ENCODE measurements at places on chromosomes 4 and X.

DNA sequence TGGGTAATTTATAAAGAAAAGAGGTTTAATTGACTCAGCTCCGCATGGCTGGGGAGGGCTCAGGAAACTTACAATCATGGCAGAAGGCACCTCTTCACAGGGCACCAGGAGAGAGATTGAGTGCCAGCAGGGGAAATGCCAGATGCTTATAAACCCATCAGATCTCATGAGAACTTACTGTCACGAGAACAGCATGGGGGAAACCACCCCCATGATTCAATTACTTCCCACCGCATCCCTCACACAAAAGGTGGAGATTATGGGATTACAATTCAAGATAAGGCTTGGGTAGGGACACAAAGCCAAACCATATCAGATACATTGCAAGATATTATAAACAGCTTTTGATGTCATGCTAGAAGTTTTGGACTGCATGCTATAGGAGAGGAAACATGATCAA lies 204.3 kb downstream of the VEGFC start:
- no peak for DNase-seq

GRCh38 chr4:10639100-10639499 lies 45.5 kb downstream of the CLNK start:
- no peak for DNase-seq

- no peak for DNase-seq
Measured at GRCh38 chr4:89303814-89304388, 3.7 kb downstream of the GPRIN3 start.

GRCh38 chr4:23237771-23238170 lies 545.0 kb downstream of the GBA3 start:
- no peak for DNase-seq

DNA sequence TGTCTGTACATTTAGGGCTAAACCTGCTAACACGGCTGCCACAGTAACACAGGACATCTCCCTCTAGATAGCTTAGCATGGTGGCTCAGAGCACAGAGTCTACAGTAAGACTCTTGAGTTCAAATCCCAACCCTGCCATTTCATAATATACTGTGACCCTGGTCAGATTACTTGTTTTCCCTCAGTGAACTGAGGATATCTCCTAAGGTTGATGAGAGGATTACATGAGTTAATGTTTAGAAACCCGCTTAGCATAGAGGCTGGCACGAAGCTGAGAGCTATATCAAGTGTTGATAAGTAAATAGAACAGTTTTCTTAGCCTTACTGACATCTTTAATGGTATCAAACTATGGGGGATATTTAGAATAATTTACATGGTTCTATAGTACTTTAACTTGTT lies 37.2 kb downstream of the CASP3 start:
- no peak for DNase-seq

- no peak for DNase-seq
Measured at GRCh38 chr4:132530861-132531260, 618.2 kb upstream of the PCDH10 start.

- no peak for DNase-seq
Measured at GRCh38 chr4:123659730-123660129, 263.1 kb downstream of the SPRY1 start.

- no peak for DNase-seq
Measured at GRCh38 chr4:21827575-21827974, 121.0 kb downstream of the KCNIP4 start.

GRCh38 chr4:126136922-126137781 lies 822.4 kb downstream of the FAT4 start:
- no peak for DNase-seq

DNA sequence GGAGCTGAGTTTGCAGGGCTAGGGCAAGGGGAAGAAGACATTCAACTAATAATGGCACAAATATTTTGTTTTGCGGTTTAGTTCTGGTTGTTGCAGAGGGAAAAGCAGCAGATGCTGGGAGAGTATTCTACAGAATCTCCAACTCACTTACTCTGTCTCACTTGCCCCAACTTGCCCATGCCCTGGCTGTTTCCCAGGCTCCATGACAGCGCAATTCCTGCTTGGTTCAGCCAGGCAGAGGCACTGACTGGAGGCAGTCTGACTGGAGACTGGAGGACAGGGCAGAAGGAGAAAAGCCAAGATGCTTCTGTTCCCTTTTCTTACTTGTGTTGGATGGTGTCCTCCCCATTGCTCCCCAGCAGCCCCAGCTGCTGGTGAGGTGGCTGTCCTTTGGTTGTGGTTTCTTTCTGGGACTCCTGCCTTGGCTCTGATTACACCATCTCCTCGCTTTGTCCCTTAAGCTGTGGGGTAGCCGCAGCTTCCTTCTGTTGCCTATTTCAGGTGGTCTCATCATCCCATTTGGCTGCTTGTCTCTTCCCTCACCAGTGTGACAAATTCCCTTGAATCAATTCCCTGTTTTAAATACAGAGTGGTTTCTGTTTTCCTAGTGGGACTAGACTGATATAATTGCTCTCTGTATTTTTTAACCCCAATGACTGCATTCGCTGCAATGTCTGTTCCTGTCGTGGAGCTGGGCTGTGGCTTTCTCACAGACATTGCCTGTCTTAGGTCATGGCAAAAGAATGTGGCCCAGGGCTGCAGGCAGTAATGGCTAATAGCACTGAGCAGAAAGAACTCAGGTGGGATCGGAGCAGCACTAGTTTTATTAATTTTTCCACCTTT lies 24.2 kb upstream of the RASL11B start:
- no peak for DNase-seq

DNA sequence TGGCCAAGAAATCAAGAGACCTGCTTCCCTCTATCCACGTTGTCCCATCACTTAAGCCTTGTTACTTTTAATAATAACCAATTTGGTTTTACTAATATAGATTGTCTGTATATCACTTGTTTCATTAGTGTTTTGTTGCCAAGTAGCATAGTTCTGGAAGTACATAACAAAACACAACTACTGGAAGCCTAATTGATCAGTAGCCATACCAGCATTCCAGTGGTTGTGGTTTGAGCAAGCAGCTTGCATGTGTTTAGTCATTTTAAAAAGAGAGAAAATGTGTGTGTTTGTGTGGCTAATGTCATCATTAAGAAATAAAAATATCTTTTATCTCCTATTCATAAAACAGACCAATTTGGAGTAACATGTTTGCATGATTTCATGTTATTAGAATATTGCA lies 70.8 kb downstream of the PTPN13 start:
- DNase-seq: no peak

- DNase-seq: no peak
Measured at GRCh38 chr4:86386817-86387415, 27.1 kb upstream of the MAPK10 start.

DNA sequence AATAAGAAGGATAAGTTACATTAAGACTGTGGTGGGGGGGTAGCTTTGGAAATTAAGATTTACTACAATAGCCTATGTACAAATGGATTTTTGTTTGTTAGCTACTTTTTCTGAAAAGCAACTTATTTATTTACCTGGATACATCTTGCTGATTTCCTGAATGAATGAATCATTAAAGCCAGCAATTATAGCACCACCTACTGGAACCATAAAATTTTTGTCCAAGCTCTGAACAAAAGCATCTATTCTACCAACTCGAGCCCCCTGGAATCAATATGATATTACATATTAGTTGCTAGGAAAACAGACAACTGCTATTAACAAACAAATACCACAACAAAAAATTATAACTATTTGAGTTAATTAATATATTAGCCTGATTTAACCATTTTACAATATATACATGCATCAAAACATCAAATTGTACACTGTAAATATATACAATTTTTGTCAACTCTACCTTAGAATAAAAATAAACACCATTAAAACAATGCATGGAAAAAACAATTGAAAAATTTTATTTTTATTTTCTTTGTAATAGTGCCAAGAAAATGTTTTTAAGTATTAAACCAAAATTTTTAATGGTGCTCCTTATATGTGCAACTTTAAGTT lies 15.3 kb downstream of the SEPSECS start:
- DNase-seq: peak; percentile 32

DNA sequence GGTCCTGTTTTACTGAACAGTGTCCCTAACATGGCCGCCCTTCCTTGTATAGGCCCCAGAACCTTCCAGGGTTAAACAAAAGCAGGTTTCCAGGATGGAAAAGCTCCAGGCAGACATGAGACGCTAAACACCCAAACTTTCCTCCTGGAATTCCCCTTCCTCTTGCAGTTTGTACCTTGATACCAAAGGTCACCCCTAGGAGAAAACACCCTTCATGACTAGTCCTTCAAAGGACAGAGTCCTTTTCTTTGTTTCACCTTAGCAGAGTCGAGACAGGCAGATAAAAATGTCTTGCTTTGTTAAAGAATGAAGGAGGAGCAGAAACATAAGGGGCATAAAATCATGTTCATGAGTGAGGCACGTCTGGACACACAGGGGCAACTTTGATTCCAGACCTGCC lies 247.5 kb downstream of the BCOR start:
- DNase-seq: no peak

GRCh38 chr4:40055511-40055862 lies 1.2 kb upstream of the N4BP2 start:
- DNase-seq: peak; percentile 88

DNA sequence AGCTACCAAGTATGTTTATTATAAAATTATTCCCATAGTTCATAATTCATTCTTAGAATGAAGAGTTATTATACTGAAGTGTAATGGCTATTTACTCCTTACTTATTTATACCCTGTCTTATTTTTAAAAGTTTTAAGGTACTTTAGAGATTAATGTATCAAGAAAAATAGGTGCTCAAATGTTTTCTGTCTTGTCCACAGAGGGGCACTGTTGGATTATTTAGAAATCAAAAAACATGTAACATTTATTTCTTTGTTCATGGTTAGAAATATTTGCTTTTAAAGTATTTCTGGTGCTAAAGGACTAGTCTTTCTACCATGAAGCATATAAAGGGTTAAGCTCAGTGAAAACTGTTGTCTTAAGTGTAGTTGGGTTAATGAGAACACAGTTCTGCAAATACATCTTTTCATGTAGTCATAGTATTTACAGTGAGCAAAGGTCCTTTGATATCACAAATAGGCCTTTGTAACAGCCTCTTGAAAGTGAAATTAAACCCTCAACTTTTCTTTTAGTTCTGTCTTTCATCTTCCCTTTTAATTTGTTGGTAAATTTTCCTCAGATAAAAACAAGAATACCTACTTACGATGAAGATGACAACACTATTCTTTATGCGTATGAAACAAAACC lies 7.7 kb downstream of the SCML1 start:
- DNase-seq: no peak

DNA sequence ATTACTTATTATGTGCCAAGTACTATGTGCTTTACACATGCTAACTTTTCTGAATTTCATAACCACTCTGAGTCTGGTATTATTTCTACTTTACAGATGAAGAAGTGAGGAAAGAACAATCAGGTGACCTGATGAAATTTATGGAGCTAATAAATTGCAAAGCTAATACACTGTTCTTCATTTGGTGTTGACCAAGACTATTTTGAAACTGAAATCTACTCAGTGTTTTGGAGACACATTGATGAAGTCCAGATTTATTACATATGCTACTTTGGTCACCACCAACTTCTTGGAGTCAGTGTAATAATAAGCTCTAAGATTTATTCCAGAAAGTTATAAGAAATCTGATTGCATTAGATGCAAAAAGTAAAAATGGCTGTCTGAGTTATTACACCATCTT lies 637.9 kb downstream of the FAT4 start:
- DNase-seq: no peak

DNA sequence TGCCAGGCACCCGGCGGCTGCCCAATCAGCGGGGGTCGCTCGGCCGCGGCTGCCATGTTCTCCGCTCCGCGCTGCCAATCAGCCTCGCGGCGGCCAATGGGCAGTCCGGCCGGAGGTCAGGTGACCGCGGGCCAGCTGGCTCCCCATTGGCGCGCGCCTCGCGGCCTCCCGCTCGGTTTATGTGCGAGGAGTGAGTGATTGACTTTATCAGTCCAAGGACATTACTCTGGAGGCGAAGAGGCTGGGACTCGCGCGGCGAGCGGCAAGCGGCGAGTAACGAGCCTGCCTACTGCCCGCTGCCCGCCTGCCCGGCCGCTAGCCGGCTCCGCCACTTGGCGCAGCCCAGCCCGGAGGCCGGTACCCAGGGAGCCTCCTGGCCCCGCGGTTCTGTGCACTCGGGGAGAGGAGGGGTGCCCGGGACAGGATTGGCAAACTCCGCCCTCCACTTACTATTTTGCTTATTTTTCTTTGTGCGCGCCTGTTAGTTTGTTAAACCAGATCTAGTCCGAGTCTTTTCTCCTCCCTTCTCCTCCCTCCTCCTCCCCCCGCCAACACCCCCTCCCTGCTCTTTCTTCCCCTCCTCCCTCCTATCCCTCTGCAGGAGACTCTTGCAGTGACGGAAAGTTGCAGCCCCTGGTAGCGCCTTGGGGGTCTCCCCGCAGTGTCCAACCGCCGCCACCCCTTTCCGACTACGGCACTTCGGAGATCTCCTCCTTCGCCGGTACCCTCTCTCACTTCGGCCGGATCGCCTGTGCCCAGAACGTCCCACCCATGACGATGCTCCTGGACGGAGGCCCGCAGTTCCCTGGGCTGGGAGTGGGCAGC lies at the start of gene ZIC3:
Gene ZIC3 (plus strand): TSS at position 207 of the 825 bp plus-strand sequence. CDS start 565 bp downstream, at position 772.
- DNase-seq: peak; percentile 15

- DNase-seq: no peak
Measured at GRCh38 chrX:39577206-39577984, 520.4 kb downstream of the BCOR start.

DNA sequence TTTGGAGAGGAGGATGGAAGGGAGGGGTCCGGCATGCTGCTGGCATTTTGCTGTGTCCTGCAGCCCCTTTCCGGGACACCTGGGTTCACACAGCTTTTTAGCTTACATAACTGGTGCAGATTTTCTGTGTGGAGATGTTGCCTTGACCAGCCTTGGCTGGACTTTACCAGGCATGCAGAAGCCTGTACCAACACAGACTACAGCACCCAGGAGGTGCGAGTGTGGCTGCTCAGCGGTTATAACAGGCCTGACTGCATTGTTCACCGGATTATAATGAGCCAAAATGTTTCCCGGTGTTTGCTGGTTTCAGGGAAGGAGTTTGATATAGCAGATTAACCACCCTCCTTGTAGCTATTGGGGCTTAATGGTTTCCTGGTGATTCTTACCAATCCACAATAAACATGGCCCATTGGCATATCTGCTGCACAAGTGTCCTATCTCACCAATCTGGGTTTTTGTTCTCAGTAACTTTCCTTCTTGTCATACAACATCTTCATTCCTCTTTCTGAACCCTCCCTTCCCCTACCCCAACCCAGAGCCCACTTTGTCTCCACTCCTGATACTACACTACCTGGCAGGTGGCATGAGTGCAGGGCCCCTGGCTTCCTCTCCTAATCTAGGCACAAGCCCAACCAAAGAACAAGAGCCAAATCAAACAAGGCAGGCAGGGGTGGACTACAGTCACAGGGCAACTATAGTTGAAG lies 3.9 kb downstream of the RPL10 start:
- peak; percentile 21 for DNase-seq

DNA sequence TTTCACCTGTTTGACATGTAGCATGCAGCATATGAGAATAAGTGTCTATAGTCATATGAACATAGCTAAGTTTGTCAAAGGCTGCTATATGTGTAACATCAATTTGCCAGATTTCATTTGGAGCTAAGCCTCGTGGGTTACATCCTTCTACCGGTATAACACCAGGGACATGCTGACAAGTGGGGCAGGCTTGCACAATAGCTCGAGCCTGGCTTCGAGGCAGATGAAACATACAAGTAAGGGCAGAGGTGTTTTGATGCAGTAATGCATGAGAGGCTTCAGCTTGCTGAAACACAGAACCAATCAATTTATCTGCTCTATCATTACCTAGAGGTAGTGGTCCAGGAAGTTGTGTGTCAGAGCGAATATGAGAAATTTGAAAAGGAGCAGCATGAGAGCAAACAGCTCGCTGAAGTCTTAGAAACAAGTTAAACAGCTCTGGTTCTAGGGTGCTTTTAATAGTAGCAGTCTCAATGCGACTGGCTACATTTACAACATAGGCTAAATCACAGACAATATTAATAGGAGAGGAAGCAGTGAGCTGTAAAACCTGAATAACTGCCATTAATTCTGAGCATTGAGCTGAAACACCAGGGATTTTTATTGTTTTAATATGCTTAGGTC lies 14.9 kb upstream of the UGDH start:
- no peak for DNase-seq

Measured in activated CD4-positive, alpha-beta T cell treated with anti-CD3 and anti-CD28 coated beads, Interleukin-2, Interleukin-6, amounts not matched to agents 100 ng/mL and 50 ng/mL, durations not matched to agents 16 hours and 8 hours (primary cell).